RPMI7951 (cell line): ENCODE measurements at places on chromosomes 12 and 14. TPM values are rescaled to one million over a fixed set of nuclear protein-coding genes. Genes with fewer than 3 reads are reported as not detected.

The CPNE6 gene
- not detected in 2 replicates for total RNA-seq

DNA sequence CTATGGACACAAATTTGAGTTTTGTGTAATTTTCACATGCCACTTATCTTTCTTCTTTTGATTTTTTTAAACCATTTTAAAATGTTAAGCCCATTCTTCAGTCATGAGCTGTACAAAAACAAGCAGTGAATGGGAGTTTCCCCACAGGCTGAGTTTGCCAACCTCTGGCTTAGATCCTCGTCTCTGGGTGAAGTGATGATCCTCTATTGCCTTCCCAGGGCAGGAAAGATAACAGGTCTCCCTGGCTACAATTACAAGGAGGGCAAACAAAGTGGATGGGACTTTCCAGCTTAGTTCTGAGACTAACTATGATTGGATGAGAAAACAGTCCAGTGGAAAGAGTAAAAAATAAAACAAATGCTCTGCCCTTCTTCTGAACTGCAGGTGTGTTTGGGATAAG is 203.7 kb downstream of the SPTSSA start:
- peak; percentile 8 for DNase-seq

The RNF41 gene
- 31.4 and 37.7 TPM in 2 replicates for total RNA-seq

- peak; percentile 27 for DNase-seq
Observed at GRCh38 chr14:103629503-103630121, 601 bp downstream of the KLC1 start.

GRCh38 chr14:84445486-84445885 is 1084.5 kb upstream of the FLRT2 start:
- DNase-seq = no peak

GRCh38 chr12:60172266-60173211 is 576.7 kb downstream of the SLC16A7 start:
- DNase-seq = no peak

DNA sequence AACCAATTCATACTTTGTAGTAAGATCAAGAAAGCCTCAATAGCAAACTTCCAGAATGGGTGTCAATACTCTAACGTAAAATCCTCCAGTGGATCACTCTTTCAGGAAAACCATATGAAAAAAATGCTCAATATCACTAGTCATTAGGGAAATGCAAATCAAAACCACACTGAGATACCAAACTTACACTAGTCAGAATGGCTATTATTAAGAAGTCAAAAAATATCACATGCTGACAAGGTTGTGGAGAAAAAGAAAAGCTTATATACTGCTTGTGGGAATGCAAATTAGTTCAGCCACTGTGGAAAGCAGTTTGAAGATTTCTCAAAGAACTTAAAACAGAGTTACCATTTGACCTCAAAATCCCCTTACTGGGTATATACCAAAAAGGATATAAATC is 49.5 kb upstream of the ATXN7L3B start:
- DNase-seq = no peak

DNA sequence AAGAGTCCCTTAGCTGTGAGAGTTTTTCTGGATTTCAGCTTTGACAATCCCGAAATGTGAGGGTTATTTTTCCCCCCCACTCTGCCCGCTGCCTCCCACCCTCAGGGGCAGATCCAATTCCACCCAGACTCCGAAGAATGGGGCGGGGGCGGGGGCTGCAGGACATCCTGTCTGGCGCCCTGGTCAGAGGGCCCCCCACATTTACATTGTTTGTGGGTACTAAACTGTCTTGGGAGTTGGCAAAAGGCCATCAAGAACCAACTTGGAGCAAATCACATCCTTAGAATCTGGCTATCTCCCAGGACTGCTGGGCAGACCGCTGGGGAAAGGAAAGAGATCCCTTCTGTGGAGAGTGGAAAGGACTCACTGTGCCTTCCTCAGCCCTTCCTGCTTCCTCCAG is 2.4 kb downstream of the EMP1 start:
- DNase-seq = peak; percentile 74

DNA sequence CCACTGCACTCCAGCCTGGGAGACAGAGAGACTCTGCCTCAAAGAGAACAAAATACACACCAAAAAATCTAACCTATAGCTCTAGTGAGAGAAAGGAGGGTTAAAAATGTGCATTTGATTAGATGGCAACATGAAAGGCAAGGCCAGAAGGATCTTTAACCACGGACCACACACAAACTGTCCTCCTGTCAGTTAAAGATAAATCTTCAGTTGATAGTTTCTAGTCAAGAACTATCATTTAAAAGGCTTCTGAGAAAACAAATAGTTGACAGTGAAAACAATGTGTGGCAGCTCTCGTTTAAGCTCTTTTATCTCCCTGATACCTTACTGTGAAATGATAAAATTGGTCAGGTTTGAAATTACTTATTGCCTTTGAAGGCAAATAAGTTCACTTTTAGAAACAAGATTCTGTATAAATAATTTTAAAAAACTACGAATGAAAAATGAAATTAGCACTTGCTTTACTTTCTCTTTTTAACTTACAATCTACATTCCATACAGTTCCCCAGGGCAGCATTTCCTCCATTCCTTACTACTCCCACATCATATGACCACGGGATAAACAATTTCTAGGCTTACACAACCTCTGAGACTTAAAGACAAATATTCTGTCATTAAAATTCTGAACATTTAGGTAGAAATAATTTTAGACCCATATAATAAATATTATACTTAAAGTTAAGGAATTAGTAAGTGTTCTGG is 71.4 kb upstream of the GNPNAT1 start:
- DNase-seq = peak; percentile 40

DNA sequence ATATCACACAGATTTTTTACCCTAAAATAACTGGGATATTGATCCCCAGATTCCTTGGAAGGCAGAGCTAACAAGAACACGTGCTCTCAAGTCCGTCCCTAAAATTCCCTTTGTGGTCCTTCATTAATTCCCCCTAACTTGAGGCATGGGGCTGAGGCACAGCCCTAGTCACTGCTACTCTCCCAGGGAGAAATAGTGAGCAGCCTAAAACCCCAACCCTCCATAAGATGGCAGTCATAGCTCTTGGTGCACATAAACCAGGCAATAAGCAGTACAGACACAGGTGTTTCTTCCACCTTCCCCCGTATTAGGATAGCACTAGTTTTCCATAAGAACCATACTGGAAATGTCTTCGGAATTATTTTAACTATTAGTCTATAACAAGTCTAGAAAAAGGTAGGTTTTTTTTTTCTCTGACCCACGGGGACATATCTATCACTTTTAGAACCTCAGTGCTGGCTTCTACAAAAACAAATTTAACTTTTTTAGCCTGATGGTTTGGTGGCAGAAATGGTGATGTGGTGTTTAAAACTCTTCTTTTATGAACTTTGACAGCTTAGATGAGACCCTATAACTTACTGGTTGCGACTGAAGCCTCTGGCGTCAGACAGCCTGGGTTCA is 3.1 kb upstream of the ARHGEF40 start:
- DNase-seq = no peak

- no peak for DNase-seq
Observed at GRCh38 chr14:60681271-60681670, 32.0 kb upstream of the SIX1 start.

- peak; percentile 96 for DNase-seq
Observed at GRCh38 chr14:100692859-100693558, 33.7 kb upstream of the DLK1 start.

- DNase-seq = no peak
Observed at GRCh38 chr12:82595941-82596340, 90.8 kb upstream of the TMTC2 start.

DNA sequence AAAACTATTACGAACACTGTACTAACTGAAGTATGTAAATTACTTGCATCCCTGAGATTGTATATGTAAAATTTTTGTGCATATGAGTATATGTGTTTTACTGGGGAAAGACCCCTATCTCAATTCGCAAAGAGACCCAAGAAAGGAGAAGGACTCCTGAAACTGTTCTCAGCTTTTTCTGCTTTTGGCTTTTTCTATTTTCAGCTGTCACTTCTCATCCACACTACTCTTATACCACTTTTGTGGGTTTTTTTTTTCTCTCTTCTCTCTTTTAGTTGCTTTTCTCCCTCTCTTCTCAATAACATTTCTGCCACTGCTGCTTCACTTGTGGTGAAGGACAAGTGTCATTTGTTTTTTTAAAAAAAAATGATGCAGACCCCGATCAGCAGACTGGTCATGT is 39.8 kb downstream of the NIN start:
- DNase-seq = no peak

The KCNK13 gene
- total RNA-seq = not detected in 2 replicates

DNA sequence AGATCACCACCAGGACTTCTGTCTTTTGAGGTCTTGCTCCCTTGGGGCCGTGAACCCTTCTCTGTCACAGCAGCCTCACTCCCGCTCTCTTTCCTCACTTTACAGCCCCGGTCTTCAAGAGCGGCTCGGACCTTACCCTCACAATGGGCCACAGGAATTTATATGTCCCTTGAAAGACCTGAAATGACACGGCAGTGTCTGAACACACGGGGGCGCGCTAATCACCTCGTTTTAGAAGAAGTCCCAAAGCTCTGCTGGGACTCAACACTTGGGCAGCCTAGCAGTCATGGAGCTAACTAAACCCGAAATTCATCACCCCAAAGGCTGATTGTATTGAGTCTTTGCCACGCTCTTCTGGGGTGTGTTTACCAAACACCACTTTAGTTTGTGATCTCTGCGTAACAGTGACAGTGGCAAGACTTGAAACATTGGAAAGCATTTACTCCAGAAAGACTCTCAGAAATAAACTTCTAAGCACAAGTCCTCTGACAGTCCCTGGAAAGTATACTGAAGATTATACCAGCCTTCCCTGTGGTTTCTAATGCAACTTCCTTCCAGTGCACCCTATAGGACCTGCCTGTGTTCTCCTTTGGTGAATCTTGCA is 29.0 kb downstream of the SERPINA11 start:
- DNase-seq = peak; percentile 64

DNA sequence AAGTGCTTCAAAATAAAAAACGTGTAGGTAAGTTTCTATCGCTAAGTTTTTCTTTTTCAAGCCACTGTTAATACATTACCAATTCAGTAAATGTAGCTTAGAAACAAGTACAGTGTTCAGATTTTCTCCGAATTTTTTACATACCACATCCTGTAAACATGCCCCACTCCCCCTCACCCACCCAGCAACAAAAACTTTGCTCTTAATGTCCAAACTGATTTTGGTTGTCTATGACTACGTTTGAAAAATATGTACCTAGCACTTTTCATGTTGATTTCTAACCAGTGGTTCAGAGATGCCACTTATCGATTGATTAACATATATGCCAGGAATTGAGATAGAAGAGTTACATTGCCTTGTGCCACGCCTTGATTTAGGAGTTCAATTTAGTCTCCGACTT is 663 bp upstream of the LIN7A start:
- no peak for DNase-seq

DNA sequence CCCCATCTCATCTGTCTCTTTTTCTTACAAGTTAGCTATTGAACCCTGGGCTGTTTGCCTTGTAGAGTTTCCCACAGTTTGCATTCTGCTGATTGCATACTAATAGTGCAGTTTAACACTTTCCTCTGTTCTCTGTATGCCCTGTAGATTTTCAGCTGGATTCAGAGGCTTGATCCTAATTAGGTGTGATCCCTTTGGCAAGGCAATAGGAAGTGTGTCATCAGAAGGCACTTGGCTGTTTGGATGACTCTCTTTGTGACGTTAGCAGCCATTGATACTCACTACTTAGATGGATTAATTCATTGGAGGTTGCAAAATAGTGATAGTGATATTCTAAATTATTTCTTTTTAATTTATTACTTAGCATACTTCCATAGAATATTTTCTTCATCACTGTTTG is 33.6 kb downstream of the FUT8 start:
- DNase-seq = peak; percentile 17

The OR4Q3 gene
- not detected in 2 replicates for total RNA-seq

The IFNG gene
- total RNA-seq = not detected in 2 replicates

The TUBA1B gene
- 2,897 and 4,302 TPM in 2 replicates for total RNA-seq

DNA sequence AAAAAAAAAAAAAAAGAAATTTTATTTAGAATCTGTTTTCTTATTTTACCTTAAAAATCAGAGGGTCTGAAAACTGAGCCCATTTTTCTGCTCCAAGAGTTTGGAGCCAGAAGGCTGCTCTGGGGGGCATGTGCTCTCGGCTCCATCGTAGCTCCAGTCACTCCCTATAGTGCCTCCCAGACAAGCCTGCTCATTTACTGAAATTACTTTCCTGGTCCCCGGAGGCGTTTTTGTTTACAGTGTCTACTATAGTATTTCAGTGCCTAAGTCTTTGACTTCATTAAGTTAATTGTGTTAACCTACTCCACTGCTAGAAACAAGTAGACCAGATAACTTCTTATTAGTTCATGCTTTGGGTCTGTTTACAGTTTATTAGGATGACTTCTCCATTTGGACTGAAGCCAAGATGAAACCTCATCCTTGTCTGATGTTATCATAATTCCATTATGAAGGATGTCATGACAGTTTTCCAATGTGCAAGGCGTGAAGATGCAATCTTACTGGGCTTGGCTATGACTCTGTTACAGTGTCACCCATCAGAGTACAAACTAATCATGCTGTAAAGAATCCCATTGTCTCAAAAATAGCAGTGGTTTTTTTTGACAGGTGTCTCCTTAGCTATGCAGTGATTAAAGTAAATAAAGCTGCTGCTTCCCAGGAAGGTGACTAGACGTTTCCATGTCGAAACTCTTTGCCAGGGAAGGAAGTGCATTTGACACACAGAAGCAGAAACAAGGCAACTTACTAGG is 182.3 kb downstream of the TMEM132C start:
- peak; percentile 1 for DNase-seq

DNA sequence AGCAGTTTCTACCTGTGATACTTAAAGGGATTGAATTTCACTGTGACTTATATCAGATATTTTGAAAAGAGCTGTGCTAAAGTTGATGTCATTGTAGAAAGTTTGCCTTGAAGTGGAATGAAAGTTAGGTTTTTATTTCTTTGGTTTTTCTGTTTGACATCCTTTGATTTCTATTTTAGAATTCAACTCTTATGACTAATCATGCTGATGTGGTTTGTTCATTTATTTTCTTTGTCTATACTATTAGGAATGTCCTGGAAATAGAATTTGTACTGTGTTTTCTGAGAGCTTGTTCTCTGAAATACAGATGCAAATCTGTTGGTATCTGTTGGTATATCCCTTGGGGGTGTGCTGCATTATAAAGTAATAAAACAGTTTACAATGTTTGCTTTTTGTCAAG is 3.3 kb downstream of the CNOT2 start:
- no peak for DNase-seq

The FOXG1 gene
- total RNA-seq = not detected in 2 replicates

GRCh38 chr12:2156333-2156732 is 103.5 kb downstream of the CACNA1C start:
- DNase-seq = no peak

The NRXN3 gene
- 0.24 and 0.29 TPM in 2 replicates for total RNA-seq

DNA sequence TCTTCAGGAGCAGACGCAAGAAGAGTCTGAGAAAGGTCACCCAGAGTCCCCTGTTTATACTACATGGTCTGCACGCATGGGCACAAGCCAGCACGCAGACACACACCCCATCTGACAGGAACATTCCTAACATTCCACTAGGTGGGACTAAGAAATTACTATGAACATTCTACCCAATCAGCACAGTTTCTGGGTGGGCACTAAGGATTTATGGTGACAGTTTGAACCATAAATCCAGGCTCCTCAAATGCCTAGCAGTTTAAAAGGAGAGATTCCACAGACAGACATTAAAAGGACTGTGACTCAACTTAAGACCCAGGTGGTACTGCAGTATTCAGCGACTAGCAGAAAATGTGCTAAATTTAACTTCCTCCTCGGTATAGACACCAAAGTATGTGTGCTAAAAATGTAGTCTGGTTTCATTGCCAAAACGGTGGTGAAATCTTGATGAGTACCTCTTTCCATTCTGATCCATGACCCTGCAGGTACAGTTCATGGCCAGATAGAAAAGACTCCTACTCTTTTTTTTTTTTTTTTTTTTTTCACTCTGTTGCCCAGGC is 16.2 kb downstream of the ABHD4 start:
- peak; percentile 94 for DNase-seq
